Vagina (tissue), 2 donors: ENCODE measurements at places on chromosomes 6 and 20.

GRCh38 chr20:32991383-32991782 lies 12.8 kb downstream of the SUN5 start:
- no peaks in the 10 kb centered on the region for H3K36me3 ChIP-seq
- H3K4me3 ChIP-seq: no peak overlapping the region
- no peak for DNase-seq
- H3K4me1 ChIP-seq: no peaks in the 10 kb centered on the region
- H3K27me3 ChIP-seq: no peaks in the 10 kb centered on the region

DNA sequence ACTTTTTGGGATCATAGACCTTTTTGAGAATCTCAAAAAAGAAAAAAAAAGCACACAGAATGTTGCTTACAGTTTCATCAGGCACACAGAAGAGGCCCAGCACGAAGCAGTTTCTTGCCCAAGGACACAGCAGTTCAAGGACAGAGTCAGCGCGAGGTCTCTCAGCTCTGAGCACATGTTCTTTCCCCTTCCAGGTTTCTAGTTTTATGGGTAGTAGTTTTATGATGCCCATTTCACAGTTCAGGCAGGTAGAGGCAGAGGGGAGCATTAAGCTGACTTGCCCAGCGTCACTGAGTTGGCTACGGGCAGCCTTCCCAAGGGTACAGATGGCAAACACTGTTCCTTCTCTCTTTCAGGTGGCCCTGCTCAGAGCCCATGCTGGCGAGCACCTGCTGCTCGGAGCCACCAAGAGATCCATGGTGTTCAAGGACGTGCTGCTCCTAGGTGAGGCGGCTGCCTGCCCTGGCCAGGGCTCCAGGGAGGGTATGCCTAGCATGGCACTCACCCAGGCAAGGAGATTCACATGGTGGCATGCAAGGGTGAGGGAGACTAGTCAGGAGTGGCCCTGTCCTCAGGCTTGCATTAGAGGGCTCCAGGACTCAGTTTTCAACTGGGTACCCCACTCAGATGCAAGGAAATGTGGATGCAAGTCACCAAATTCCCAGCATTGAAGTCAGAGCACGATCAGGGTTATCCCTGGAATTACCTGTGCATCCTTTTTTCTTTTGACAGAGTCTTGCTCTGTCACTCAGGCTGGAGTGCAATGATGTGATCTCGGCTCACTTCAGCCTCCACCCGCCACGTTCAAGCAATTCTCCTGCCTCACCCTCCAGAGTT lies 57.4 kb upstream of the TTPAL start:
- H3K27me3 ChIP-seq: no peaks in the 10 kb centered on the region
- DNase-seq: no peak
- H3K36me3 ChIP-seq: no peaks in the 10 kb centered on the region
- no peak overlapping the region for H3K4me3 ChIP-seq
- no peaks in the 10 kb centered on the region for H3K4me1 ChIP-seq

DNA sequence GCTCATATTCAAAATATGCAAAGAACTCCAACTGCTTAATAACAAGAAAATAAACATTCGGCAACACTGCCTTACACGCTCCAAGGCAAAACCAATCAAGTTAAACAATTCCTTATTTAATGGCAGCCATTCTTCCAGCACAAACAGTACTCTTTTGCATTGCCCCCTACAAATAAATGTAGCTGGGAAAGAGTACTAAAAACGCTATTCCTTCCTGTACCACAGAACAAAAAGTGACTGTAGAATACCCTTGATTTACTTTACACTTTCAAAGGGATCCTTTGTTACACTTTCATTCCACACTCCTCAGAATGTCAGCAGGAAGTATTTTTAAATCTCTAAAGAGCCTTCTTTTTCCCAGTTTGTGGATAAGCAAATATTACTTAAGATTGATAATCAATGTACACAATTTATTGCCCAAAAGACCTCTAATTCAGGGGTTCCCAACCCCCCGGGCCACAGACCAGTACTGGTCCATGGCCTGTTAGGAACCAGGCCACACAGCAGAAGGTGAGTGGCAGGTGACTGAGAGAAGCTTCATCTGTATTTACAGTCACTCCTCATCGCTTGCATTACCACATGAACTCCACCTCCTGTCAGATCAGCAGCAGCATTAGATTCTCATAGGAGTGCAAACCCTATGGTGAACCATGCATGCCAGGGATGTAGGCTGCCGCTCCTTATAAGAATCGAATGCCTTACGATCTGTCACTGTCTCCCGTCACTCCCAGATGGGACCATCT lies 51.6 kb downstream of the MBOAT1 start:
- H3K4me1 ChIP-seq: peaks cover 7% of the 10 kb centered on the region
- no peak overlapping the region for H3K27ac ChIP-seq
- no peak overlapping the region for H3K4me3 ChIP-seq
- H3K36me3 ChIP-seq: no peaks in the 10 kb centered on the region
- DNase-seq: no peak
- H3K27me3 ChIP-seq: no peaks in the 10 kb centered on the region

DNA sequence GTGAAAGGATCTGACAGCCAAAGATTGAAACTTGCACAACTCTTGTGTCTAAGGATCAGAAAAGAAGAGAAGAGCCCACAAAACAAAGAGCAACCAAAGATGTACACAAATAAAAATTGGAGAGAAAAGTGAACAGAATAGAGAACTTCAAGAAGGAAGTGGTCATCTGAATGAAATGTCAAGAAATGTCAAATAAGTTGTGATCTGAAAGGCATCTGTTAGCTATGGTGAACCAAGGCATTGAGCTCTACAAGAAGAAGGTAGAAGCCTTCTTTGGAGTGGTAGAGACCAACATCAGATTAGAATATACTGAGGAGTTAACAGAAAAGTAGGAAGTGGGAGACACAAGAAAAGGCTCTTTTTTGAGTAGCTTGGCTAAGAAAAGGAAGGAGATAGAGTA lies 28.5 kb downstream of the IL17F start:
- H3K36me3 ChIP-seq: no peaks in the 10 kb centered on the region
- no peaks in the 10 kb centered on the region for H3K4me1 ChIP-seq
- H3K4me3 ChIP-seq: no peak overlapping the region
- no peaks in the 10 kb centered on the region for H3K27me3 ChIP-seq
- no peak overlapping the region for H3K27ac ChIP-seq

- H3K27ac ChIP-seq: no peak overlapping the region
- no peaks in the 10 kb centered on the region for H3K4me1 ChIP-seq
- H3K4me3 ChIP-seq: no peak overlapping the region
- H3K27me3 ChIP-seq: no peaks in the 10 kb centered on the region
- H3K36me3 ChIP-seq: no peaks in the 10 kb centered on the region
Measured at GRCh38 chr6:136930528-136930927, 8.4 kb downstream of the SLC35D3 start.

DNA sequence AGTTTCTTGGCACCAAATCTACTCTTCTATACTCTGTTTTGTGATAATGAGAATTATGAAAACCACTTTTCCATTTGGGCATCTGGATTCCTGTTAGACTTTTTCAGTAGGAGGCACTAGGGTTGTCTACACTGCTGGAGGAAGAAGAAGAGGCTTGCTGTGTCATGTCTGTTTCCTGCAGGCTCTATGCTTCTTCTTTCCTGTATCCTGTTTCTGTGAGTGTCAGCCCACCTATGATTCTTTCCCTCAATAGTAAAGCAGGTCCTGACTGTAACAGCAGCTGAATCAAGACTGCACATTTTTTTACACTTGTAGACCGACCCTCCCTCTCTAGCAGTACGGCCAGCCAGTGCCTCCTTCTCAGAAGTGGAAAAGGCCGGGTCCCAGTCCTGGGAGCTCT lies 603.9 kb downstream of the HDGFL1 start:
- no peaks in the 10 kb centered on the region for H3K27me3 ChIP-seq
- DNase-seq: no peak
- no peaks in the 10 kb centered on the region for H3K4me1 ChIP-seq
- H3K36me3 ChIP-seq: no peaks in the 10 kb centered on the region

- H3K4me1 ChIP-seq: no peaks in the 10 kb centered on the region
- no peak for DNase-seq
- H3K27me3 ChIP-seq: no peaks in the 10 kb centered on the region
- H3K4me3 ChIP-seq: no peak overlapping the region
- H3K27ac ChIP-seq: no peak overlapping the region
Measured at GRCh38 chr6:144575327-144575726, 290.2 kb downstream of the UTRN start.

- H3K27ac ChIP-seq: no peak overlapping the region
- DNase-seq: no peak
- no peaks in the 10 kb centered on the region for H3K27me3 ChIP-seq
- H3K36me3 ChIP-seq: no peaks in the 10 kb centered on the region
- H3K4me3 ChIP-seq: no peak overlapping the region
Measured at GRCh38 chr20:19907326-19908056, 109.7 kb upstream of the NAA20 start.

DNA sequence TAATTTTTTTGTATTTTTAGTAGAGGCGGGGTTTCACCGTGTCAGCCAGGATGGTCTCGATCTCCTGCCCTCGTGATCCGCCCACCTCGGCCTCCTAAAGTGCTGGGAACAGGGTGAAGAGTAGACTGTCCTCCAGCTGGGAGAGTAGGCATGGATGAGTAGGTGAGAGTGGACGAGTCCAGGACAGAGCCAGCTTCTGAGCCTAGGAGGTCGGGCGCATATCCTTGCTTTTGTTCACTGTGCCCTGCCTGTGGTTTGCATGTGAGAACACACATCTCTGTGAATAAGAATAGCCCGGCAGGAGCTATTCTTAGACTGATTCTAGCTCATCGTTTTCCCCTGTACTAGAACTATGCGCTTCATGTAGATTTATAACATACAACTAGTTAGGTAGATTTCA lies 78.3 kb downstream of the RPP40 start:
- H3K27me3 ChIP-seq: no peaks in the 10 kb centered on the region
- H3K27ac ChIP-seq: no peak overlapping the region
- H3K36me3 ChIP-seq: no peaks in the 10 kb centered on the region
- DNase-seq: no peak
- H3K4me1 ChIP-seq: peaks cover 20% of the 10 kb centered on the region
- no peak overlapping the region for H3K4me3 ChIP-seq

GRCh38 chr6:68691120-68691519 lies 56.0 kb downstream of the ADGRB3 start:
- H3K27ac ChIP-seq: no peak overlapping the region
- no peaks in the 10 kb centered on the region for H3K36me3 ChIP-seq
- H3K4me3 ChIP-seq: no peak overlapping the region
- no peak for DNase-seq
- H3K27me3 ChIP-seq: no peaks in the 10 kb centered on the region
- H3K4me1 ChIP-seq: no peaks in the 10 kb centered on the region

DNA sequence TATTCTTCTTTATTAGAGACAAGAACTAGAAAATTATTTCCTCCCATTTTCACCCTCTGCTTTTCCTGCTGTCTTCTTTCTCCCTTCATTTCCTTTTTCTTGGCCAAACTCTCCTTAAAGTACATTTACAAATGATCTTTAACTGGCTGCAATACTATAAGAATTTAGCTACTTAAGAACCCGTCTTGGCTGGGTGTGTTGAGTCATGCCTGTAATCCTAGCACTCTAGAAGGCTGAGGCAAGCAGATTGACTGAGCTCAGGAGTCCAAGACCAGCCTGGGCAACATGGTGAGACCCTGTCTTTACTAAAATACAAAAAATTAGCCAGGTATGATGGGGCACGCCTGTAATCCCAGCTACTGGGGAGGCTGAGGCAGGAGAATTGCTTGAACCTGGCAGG lies 39.3 kb upstream of the SRPK1 start:
- no peaks in the 10 kb centered on the region for H3K4me1 ChIP-seq
- H3K36me3 ChIP-seq: no peaks in the 10 kb centered on the region
- no peak overlapping the region for H3K4me3 ChIP-seq

- no peak overlapping the region for H3K27ac ChIP-seq
- no peak overlapping the region for H3K4me3 ChIP-seq
- H3K27me3 ChIP-seq: no peaks in the 10 kb centered on the region
- H3K36me3 ChIP-seq: no peaks in the 10 kb centered on the region
- no peak for DNase-seq
Measured at GRCh38 chr6:33091957-33092356, 16.2 kb downstream of the HLA-DPB1 start.

DNA sequence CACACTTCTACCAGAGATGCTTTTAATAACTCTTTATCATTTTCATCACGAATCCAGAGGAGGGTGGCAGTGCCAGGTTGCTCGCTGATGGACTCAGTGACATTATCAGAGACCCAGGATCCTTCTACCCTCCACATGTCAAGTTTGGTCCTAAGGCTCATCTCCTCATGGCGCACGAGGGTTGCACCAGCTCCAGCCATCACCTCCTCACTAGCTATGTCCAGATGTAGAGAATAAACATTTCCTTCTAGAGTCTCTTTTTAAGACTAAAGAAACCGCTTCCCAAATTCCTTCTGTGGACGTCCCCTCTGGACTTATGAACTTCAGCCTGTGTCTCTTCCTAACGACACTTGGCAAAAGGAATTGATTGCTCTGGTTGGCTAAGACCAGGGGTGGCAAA lies 178.7 kb downstream of the BMP7 start:
- DNase-seq: no peak
- H3K27me3 ChIP-seq: no peaks in the 10 kb centered on the region
- H3K36me3 ChIP-seq: no peaks in the 10 kb centered on the region
- no peak overlapping the region for H3K27ac ChIP-seq
- peaks cover 15% of the 10 kb centered on the region for H3K4me1 ChIP-seq

GRCh38 chr6:142558786-142559185 lies 257.0 kb downstream of the ADGRG6 start:
- H3K4me3 ChIP-seq: no peak overlapping the region
- H3K27ac ChIP-seq: no peak overlapping the region
- DNase-seq: no peak
- H3K36me3 ChIP-seq: no peaks in the 10 kb centered on the region
- H3K27me3 ChIP-seq: no peaks in the 10 kb centered on the region

DNA sequence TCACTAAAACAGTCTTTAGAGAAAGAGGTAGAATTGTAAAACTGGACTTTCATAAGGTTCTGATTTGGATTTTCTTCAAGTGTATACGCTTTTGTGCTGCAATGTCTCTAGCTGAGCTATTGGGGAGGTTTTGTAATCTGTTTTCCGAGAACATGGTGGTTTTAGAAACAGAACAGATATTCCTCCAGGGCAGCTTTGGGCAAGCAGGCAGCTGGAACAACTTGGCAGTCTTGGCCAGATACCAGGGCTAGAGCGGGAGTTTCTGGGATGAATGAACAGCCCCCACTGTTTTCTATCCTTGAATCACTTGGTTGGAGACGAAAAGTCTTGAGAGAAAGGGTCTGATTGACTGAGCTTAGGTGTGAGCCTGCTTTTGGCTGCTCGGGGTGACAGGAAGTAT lies 17.1 kb upstream of the ARMC2 start:
- no peak overlapping the region for H3K4me3 ChIP-seq
- no peaks in the 10 kb centered on the region for H3K27me3 ChIP-seq
- H3K27ac ChIP-seq: no peak overlapping the region
- no peaks in the 10 kb centered on the region for H3K36me3 ChIP-seq
- DNase-seq: no peak

DNA sequence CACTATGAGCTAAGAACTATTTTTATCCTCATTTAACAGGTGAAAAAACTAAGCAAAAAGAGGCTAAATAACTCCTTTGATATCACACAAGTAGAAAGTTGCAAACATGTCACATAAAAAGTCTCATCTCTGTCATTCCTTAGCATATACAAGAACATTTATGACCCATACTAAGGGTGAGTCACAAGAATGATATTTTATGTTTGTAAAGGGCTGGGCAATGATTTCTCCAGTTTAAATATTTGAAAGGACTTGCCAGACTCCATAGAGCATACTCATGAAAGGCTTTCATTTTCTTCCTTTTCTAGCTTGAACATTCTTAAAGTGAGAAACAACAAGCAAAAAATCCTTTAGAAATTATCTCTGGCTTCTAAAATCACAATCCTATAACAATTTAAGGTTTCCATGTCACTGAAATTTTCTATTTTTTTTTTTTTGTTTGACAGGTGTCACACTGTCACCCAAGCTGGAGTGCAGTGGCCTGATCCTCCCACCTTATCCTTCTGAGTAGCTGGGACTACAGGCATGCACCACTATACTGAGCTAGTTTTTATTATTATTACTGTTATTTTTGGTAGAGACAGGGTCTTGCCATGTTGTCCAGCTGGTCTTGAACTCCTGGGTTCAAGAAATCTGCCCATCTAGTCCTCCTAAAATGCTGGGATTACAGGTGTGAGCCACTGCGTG lies 338.0 kb upstream of the KHDRBS2 start:
- H3K27me3 ChIP-seq: no peaks in the 10 kb centered on the region
- no peak overlapping the region for H3K27ac ChIP-seq
- DNase-seq: no peak
